Fibroblast of the aortic adventitia (primary cell): ENCODE measurements at places on chromosomes 11 and 22. TPM values are rescaled to one million over a fixed set of nuclear protein-coding genes. Genes with fewer than 3 reads are reported as not detected.

KCNQ1OT1 gene
- 5.5 and 7.3 TPM in 2 replicates for total RNA-seq

SCGB1D2 gene
- not detected in 2 replicates for total RNA-seq

OR52N4 gene
- not detected in 2 replicates for total RNA-seq

AMOTL1 gene
- total RNA-seq = 29.4 and 64.7 TPM in 2 replicates

CCDC90B gene
- total RNA-seq = 78.0 and 168 TPM in 2 replicates

MLC1 gene
- total RNA-seq = 0.09 TPM in 1 of 2 replicates, not detected in the other

MIOX gene
- not detected in 2 replicates for total RNA-seq

CAT gene
- total RNA-seq = 27.0 and 63.4 TPM in 2 replicates

PGA5 gene
- not detected in 2 replicates for total RNA-seq

CDCA5 gene
- total RNA-seq = 2.5 and 19.3 TPM in 2 replicates

NXPE1 gene
- not detected in 2 replicates for total RNA-seq

MMP11 gene
- 5.1 and 47.8 TPM in 2 replicates for total RNA-seq

CNIH2 gene
- 1.1 TPM in 1 of 2 replicates, not detected in the other for total RNA-seq

TSSK2 gene
- not detected in 2 replicates for total RNA-seq

NLRP6 gene
- not detected in 2 replicates for total RNA-seq

VSTM5 gene
- total RNA-seq = 0.18 and 0.25 TPM in 2 replicates

LMNTD2 gene
- 0.36 TPM in 1 of 2 replicates, not detected in the other for total RNA-seq

FAU gene
- total RNA-seq = 239 and 640 TPM in 2 replicates

GNG3 gene
- total RNA-seq = not detected in 2 replicates

CEP126 gene
- total RNA-seq = 3.9 and 4.2 TPM in 2 replicates

MYO7A gene
- total RNA-seq = 0.33 and 0.45 TPM in 2 replicates

SLC37A2 gene
- total RNA-seq = 0.08 and 0.63 TPM in 2 replicates

OR2AG1 gene
- not detected in 2 replicates for total RNA-seq

ABTB2 gene
- total RNA-seq = 0.82 and 1.7 TPM in 2 replicates

OR5B21 gene
- total RNA-seq = not detected in 2 replicates

KCNJ11 gene
- not detected in 2 replicates for total RNA-seq

DRD4 gene
- 0.09 and 0.16 TPM in 2 replicates for total RNA-seq

FOLR3 gene
- 0.90 TPM in 1 of 2 replicates, not detected in the other for total RNA-seq

PDGFB gene
- total RNA-seq = 0.09 and 0.57 TPM in 2 replicates
